ENCODE measurements at places on chromosomes 3 and 15.

- no peak for DNase-seq
Measured at GRCh38 chr3:48268936-48269561, 28.1 kb downstream of the ZNF589 start.

GRCh38 chr3:130414457-130414856 is 69.0 kb downstream of the COL6A5 start:
- DNase-seq, result no peak

DNA sequence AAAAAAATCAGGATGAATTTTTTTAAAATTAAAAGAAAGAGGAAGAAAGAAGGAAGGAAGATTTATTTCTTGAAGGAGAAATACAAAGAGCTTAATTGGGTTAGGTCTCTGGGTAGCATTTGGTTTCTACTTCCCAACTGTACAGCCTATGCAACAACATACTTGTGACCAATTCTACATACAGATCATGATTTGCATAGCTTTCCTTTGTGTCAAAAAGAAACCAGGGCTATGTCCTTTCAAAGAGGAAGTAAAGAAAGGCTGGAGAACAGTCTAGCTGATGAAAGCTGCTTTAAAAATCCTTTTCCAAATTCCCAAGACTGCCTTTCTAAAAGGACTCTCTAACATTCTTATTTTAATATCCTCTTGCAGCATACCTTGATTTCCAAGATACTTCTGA is 6.1 kb upstream of the HGD start:
- DNase-seq, result no peak

GRCh38 chr3:159978353-159978752 is 10.3 kb upstream of the IL12A start:
- DNase-seq, result no peak

DNA sequence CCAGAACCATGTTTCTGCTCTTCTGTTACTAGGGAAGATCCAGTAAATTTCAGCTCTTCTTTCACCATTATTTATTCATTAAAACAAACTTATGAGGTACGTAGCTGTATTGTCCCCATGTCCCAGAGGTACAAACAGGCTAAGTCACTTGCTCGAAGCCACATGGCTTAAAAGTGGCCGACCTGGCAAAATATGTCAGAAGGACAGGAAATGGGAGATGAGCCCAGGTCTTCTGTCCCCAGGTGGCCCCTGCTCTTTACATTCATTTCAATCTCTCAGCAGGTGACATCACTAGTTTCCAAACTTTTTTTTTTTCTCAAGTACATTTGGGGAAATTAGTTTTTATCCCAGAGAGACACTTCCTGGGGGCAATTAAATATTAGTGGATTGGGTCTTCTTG is 34.1 kb upstream of the LPP start:
- DNase-seq, result no peak

GRCh38 chr3:17057321-17057720 is 172.6 kb downstream of the PLCL2 start:
- DNase-seq, result no peak

- no peak for DNase-seq
Measured at GRCh38 chr3:186589856-186590579, 19.5 kb downstream of the DNAJB11 start.

GRCh38 chr15:66885281-66885915 is 180.0 kb upstream of the SMAD3 start:
- no peak for DNase-seq

DNA sequence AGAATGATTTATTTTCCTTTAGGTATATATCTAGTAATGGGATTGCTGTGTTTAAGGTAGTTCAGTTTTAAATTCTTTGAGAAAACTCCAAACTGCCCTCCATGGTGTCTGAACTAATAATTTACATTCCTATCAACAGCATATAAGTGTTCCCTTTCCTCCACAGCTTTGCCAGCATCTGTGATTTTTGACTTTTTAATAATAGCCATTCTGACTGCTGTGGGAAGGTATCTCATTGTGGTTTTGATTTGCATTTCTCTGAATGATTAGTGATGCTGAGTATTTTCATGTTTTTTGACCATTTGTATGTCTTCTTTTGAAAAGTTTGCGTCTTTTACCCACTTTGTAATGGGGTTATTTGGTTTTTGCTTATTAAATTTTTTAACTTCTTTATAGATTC is 571.6 kb upstream of the CCDC54 start:
- no peak for DNase-seq

GRCh38 chr15:92578096-92578835 is 77.3 kb downstream of the FAM174B start:
- DNase-seq, result no peak

GRCh38 chr15:33851079-33851478 is 117.2 kb upstream of the CHRM5 start:
- no peak for DNase-seq

GRCh38 chr3:42725454-42725853 is 22.9 kb upstream of the HHATL start:
- no peak for DNase-seq

Data from activated CD4-positive, CD25-positive, alpha-beta regulatory T cell (primary cell).